ENCODE measurements at places on chromosomes 1 and 21.

DNA sequence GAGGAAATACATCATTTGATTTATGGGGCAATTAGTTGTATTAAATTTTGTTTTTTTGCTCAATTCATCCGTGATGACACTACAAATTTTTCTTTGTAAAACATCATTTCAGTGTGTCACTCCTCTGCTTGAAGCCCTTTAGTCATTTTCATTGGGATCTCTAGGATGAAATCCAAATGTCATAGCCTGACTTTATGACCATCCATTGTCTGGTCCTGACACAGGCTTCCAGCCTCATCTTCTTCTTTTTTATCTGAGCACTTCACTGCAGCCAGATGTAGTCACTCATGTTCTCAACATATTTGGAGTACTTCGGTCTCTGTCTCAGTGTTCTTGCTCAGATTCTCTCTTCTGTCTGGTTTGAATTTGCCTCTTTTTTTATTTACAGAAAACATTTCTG, 173.1 kb downstream of the HMCN1 start:
- DNase-seq = no peak

GRCh38 chr1:203380420-203381150, 29.7 kb upstream of the FMOD start:
- DNase-seq = no peak

- no peak for DNase-seq
Observed at GRCh38 chr1:31739346-31739745, 24.8 kb downstream of the ADGRB2 start.

GRCh38 chr1:11318982-11319381, 46.0 kb downstream of the UBIAD1 start:
- no peak for DNase-seq

GRCh38 chr1:230611878-230612235, 30.4 kb upstream of the COG2 start:
- no peak for DNase-seq

GRCh38 chr1:39134768-39135333, 69.6 kb upstream of the MACF1 start:
- no peak for DNase-seq

DNA sequence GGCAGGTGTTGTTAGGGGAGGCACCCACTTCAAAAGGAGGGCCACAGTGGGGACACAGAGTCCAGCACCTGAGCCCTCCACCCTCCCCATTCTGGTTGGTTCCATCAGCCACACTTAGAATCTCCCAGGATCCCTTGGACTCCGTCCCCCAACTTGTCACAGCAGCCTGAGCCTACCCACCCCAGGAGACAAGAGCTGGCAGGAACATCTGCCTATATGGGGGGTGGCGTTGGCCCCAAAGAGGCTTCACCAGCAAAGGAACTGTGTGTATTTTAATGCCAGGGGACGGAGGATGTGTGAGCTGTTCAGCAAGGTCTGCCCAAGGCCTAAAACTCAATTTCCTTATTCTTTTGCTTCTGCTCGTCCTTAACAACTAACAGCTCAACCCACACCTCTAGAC, 86.4 kb upstream of the TMEM51 start:
- DNase-seq = no peak

- DNase-seq = no peak
Observed at GRCh38 chr1:32702599-32703478, at the start of gene SYNC. TSS of gene SYNC (minus strand) at chr1:32702770. CDS start at chr1:32702660, 110 bp downstream.

DNA sequence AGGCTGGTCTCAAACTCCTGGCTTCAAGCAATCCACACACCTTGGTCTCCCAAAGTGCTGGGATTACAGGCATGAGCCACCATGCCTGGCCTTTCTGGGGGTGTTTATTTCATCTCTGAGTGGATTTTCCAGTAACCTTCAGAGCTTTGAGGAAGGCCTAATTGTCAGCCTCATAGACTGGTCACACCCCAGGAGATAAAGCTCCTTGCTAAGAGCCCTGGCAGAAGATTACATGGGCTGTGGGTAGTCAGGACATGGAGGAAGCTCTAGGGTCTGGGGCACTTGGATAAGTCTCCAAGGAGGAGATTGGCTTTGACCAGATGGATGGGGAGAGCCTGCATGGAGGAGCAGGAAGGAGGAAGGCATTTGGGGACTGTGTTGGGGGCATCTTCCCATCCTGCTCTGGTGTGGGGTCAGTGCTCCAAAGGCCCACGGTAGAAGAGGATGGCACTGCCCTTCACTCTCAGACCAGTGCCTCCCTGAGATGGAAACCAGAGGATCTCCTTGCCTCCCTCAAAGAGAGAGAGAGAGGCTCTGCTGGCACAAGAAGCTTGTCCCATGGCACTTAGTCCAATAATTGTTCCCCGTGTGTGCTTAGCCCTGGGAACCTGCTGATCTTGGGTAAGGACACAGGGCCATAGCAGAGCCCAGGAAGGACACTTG, 14.7 kb upstream of the GSTM4 start:
- no peak for DNase-seq

DNA sequence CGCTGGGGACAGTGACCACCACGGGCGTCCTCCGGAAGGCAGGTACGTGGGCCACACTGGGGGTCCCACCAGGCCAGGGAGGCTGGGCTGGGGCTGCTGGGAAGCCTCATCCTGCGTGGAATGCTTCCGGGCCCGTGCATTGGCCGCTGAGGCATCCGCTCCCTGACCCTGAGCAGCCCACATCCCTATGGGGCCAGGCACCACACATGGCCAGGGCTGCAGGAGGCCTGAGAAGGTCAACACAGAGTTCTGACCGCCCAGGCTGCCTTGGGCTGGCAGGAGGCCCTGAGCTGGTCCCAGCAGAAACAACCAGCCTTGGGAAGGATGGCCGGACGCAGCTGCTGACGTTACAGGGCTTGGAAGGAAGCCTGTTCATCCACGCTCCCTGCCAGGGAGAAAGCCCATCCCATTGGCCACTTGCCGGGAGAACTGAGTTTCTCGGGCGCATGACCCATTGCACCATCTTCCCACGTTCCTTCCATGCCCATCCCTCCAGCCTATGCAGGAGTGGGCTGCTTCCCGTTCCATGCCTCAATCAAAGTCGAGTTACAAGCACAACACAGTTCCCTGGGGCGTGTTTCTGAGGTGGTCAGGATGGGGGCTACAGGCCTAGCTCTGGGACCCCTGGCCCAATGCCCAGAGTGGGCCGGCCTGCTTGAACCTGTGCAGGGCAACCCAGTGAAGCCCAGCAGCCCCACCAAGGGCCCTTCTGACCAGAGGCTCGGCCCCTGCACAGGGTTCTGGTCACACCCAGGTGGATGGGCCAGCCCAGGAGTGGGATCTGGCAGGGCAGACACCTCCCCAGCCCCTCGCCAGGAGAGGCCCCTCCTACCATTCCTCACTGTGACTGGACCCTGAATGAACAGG, 31.7 kb downstream of the TRIM11 start:
- no peak for DNase-seq

DNA sequence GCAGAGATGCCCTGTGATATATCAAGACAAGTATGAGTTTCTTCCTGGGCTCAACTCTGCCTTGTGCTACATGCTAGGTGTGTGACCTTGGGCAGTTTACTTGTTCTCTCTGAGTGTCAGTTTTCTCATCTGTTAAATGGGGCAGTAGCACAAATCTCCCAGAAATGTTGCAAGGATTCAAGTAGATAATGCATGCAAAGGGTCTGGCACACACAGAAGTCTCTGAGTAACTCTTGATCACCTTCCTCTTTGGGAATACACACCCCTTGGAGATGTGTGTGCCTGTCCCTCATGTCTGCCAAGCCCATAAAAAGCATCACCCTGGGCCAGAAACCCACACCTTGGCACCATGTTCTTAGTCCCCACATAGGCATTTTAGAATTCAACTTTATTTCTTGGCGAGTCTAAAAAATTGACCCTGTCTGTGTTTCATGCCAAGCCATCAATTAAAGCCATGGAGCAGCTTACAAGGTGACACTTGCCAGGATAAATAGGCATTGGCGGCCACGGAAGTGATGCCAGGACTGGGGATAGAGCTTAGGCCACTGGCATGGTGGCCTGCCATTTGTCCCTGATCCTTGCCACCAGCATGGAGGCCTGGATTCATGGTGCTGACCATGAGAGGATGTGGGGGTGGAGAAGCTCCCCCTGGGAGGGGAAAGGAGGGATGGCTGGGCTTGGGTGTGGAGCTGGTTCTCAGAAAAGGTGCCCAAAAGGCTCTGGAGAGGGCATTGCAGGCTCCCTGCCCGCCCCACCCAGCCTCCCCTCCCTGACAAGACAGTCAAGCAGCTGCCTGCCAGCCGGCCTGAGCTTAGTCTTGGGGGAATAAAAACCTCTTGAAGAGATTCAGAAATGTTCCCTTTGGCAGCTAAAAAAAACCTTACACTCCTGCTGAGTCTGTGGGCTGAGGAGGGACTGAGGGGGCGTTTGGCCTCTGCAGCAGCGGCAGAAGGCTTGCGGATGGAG, 118.0 kb upstream of the IPO9 start:
- no peak for DNase-seq

- DNase-seq = no peak
Observed at GRCh38 chr1:100422065-100422464, 69.8 kb downstream of the CDC14A start.

DNA sequence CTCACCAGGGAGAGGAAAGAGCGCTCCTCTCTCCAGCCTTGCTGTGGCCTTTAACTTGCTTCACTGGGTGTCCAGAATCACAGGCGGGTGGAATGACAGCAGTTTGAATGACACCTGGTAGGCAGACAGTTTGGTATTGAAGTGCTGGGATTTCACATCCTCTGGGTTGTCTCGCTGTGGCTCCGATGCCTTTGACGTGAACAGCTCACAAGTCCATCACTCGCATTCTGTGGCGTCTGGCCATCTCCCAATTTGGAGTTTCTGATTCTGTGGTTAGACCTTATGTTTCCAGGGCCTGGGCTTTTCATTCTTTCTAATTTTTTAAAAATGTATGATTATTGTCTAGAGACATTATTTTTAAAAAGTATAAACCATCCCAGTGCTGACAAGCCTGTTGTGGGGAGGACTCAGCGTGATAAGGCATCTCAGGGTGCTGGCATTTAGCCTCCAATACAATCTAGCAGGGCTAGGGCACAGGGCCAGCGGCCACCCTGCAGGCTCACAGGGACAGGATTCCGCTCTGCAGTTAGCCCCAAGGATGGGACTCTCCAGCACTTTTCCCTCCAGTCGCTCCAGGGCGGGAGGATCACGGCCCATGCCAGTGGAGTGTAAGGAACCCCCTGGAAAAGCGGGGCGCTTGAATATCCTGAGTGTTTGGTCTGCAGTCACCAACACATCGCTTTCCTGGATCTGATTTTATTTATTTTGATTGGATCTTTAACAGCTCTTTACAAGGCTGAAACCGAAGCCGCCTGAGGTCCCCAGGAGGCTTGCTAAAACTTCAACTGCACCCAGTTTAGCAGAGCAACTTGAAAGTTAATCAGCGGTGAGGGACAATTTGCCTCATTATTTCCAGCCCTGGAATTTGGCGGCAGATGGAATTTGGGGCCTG, 178.3 kb downstream of the TRABD2B start:
- no peak for DNase-seq

DNA sequence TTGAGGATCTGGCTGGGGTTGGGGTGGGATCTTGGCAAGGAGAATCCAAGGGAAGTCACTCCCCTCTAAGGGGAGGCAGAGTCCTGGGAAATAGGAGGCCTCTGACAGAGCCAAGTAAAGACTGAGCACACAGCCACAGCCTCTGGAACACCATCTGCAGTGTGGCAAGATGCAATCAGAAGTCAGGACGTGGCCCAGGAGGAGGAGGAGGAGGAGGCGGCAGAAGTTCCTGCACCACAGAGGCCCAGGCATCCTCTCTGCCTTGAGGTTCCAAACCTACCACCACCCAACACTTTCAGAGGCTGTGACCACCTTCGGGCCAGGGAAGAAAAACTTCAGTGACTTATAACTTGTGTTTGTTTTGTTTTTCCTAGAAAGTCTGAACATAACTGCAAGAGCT, 23.7 kb upstream of the KCNE2 start:
- DNase-seq = no peak

DNA sequence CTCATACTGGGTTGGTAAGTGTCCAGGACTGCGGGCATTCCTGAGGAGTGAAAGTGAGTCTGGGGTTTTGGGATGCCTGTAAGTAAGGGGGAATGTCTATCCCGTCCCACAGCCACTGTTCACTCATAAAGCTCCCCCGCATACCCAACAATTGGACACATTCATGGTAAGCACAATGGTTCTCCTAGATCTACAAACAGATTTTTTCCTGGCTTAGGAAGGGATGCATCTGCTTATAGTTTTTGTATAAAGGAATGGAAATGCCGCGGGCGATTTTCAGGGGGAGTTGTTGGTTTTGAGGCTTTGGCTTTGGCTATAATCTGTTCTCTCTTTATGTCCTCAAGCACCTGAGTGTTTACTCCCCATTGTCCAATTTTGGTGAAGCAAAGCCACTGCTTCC, 7.1 kb downstream of the ERVH48-1 start:
- DNase-seq = no peak

DNA sequence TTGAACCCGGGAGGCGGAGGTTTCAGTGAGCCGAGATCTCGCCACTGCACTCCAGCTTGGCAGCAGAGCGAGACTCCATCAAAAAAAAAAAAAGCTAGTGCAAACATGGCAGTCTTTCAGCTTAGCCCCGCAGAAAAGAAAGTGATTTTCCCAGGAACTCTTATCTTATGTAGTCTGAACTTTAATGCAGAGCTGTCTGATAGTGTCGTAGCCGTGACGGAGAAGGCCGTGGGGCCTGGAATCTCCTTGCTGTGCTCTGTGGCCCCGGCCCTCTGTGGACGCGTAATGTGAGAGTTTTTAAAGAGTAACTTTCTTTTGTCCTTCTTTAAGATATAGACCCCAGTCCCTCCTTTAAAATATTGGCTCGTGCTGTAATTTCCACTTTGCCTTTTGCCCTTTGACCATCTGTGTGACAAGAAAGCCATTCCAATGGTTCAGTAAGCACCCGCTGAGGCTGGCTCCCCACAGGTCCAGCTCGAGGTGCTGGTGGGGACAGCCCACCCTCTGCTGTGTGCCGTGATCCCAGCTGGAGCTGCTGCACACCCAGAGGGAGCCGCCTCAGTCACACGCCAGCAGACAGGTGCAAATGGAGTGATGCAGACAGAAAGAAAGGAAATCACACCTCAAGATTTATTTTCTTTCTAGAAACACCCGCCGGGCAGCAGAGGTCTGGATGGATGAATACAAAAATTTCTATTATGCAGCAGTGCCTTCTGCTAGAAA, 164.0 kb downstream of the PGBD5 start:
- DNase-seq = no peak
